HCT116 (cell line): ENCODE measurements at places on chromosomes 6 and 20. TPM values are rescaled to one million over a fixed set of nuclear protein-coding genes. Genes with fewer than 3 reads are reported as not detected.

ZNFX1 gene
- total RNA-seq = 24.1 TPM

DNA sequence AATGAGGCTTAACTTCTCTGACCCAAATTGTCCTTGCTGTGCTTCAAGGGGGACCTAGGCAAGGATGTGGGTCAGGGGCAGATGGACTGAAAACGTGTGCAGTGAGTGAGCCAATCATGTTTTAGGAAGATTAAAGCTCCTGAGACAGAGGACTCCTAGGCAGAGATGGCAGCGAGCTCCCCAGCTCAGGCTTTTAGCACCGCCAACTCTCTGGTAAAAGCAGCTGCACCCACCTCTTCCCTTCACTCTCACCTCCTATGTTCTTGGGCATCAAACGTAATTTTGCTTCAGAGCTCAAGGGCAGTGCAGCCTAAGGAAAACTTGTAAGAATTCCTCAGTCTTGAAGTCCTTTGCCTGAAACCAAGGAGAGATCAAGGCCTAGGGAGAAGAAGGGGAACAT, 10.3 kb downstream of the RPP21 start:
- DNase-seq = no peak

- DNase-seq = no peak
Measured at GRCh38 chr6:96499781-96500180, 21.8 kb upstream of the UFL1 start.

GRCh38 chr6:35343835-35344550, 1.6 kb downstream of the PPARD start:
- no peak for DNase-seq

DNA sequence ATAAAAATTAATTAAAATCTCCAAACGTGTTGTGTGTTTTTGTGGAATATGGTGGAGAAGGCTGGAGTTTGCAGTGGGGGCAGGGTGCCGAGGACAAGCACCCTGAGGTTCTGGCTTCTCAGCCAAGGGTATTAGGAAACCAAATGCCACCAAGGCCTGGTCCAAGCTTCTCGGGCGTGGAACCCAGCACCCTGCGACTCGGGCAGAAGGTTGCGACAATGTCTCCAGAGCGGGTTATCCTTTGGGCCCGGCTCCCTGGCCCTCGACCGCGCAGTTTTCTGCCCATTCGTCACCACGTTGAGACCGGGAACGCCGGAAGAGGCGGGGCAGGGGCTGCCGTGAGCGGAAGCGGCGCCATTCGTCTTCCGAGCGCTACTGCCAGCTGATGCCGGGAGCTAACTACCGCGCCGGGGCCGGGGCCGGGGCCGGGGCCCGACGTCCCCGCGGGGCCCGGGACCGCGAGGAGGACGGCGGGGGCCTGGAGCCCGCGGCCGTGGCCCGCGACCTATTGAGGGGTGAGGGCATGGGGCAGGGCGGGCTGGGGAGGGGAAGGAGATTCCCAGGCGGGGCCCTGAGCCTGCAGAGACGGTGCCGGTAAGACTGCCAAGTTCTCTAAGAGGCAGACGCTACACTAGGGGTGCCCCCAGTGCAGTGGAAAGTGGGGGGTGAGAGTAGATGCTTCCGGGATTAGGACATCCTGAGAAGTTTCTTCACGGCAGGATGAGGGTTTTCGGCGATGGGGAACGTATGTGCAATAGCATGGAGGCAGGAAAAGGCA, at the start of gene RRP36:
Gene RRP36, plus strand, starts transcription at position 354 of the 778 bp plus-strand sequence. Its CDS starts 32 bp downstream, at position 386.
- no peak for DNase-seq
